ENCODE measurements at places on chromosomes 1 and 21.

GRCh38 chr21:44822484-44823178, 4.8 kb upstream of the SUMO3 start:
- no peak for DNase-seq

DNA sequence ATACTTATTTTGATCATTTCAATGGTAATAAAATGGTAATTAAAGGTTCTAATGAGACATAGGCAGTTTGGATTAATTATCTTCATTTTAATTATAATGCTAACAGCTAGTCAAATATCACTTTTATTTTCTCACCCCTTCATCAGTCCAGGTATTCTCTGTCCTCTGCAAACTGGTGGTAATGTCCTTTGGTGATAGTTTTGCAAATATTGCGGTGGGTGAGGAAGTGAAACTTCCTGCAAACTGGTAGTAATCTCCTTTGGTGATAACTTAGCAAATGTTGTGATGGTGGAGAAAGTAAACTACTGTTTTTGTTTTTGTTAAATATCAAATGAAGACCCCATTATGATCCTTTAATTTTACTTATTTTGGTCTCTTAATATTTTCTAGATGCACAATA, 209.0 kb downstream of the AMY1C start:
- DNase-seq: no peak

DNA sequence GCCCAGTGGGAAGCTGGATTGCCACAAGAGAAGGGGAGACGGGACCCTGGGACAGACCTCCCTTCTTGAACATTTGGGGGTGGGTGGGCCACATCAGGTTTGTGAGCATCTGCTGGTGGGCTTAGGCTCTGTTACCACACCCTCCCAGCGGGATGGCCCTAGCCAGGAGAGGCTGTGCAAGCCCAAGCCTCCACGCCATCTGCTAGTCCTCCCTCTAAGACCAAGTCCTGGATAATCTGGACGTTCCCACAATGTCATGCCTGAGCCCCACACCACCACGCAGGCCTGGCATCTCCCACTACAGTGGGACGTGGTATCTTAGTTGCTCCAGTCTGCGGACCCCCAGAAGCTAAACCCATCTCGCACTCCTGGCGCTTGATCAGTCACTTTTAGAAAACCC, 3.7 kb upstream of the IBA57 start:
- DNase-seq: no peak

DNA sequence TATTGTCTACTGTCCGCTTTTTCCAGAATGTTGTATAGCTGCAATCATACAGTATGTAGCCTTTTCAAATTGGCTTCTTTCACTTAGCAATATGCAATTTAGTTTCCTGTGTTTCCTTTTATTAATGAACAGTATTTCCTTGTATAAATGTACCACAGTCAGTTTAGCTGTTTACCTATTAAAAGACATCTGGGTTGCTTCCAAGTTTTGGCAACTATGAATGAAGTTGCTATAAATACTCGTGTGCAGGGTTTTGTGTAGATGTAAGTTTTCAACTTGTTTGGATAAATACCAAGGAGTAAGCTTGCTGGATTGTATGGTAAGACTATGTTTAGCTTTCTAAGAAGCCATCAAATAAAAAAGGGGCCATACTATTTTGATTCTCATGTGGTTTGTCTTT, 24.4 kb upstream of the KCNJ6 start:
- no peak for DNase-seq

DNA sequence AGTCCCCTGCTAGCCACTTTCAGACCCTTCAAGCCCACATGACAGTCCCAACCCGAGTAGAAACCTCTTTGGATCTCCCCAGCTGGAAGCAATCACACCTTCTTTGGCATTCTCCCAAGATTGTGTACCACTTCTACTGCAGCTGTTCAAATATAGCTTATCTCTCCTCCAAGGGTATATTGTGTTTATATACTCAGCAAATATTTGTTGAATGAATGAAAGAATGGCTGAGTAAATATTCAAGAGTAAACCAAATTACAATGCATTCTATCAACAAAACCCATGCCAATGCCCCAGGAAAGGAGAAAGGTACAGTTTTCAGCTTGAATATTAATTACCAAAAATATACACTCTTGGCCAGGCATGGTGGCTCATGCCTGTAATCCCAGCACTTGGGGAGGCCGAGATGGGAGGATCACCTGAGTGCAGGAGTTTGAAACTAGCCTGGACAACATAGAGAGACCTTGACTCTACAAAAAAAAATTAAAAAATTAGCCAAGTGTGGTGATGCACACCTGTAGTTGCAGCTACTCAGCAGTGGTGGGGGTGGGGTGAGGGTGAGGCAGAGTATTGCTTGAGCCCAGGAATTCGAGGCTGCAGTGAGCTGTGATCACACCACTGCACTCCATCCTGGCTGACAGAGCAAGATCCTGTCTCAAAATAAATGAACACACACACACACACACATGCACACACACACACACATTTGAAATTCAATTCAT, 68.5 kb downstream of the NIBAN1 start:
- no peak for DNase-seq

- no peak for DNase-seq
Observed at GRCh38 chr1:193411714-193412113, 225.3 kb upstream of the B3GALT2 start.

DNA sequence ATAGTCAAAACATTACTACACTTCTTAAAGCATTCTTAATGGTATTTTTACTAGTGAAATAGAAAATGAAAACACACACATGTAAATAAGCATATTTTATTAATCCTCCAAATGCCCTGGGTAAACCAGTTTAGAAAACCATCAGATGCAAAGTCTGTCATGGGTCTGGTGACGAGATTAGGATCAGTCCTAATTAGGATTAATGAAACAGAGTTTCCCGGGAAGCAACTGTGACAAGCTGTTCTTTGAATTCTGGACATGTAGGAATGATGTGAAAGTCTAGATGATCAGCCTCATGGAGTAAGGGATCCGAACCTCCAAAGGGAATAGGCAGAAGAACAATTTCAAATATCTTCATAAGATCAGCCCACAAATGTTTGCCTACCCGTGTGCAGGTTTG, 250.2 kb downstream of the KIF26B start:
- DNase-seq: no peak

GRCh38 chr1:193417945-193418744, 231.7 kb upstream of the B3GALT2 start:
- DNase-seq: no peak

DNA sequence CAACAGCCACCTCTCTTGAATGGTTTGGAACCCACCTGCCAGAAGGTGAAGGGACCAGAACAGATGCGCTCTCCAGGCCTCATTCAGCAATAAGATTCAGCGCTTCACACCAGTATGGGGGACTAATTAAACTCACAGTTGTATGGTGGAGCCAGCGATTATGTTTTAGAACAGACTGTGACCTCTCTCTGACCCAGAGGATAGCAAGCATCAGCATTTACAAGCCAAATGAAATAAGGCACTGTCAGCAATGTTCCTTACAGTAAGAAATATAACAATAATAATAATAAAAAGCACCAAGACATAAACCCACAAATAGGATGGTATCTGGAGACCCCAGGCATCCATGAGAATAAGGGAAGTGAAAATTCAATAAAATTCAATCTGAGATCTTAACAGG, 6.9 kb upstream of the CDC42BPA start:
- no peak for DNase-seq

GRCh38 chr1:27884006-27884954, 11.9 kb downstream of the THEMIS2 start:
- no peak for DNase-seq

DNA sequence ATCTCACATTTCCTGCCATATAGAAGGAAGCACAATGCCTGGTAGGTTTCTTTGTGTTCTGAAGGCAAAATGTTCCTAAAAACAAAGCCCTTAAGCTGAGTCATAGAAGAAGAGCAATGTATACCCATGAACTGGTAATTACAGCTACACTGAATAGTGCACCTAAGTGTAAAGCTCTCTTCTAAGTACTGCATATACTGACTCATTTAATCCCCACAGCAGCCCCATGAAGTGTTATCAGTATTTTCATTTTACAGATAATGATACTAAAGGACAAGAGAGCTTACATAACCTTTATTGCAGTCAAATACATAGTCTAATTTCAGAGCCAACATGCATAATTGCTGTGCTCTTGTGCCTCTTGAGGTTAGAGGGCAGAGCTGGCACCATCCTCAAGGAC, 239.9 kb downstream of the DPYD start:
- DNase-seq: no peak

GRCh38 chr1:76508871-76509270, 358.4 kb upstream of the ST6GALNAC5 start:
- no peak for DNase-seq

DNA sequence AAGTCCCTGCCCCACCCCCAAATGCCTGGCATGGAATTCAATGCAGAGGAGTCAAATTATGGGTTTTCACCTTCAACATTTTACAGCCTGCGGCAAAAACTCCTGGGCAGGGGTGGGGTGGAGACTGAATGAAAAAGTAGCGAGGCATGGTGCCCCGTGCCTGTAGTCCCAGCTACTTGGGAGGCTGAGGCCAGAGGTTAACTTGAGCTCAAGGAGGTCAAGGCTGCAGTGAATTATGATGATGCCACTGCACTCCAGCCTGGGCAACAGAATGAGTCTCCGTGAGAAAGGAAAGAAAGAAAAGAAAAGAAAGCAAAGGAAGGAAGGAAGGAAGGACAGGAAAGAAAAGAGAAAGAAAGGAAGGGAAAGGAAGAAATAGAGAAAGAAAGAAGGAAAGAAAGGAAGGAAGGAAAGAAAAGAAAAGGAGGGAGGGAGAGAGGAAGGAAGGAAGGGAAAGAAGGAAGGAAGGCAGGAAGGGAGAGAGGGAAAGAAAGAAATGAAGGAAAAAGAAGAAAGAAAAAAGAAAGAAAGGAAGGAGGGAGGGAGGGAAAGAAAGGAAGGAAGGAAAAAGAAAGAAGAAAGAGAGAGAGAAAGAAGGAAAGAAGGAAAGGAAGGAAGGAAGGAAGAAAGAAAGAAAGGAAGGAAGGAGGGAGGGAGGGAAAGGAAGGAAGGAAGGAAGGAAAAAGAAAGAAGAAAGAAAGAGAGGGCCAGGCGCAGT, 11.1 kb downstream of the LEMD1 start:
- no peak for DNase-seq

GRCh38 chr1:19341201-19342061, 29.3 kb downstream of the SLC66A1 start:
- peak; percentile 75 for DNase-seq

GRCh38 chr21:33411949-33412430, 8.8 kb downstream of the IFNGR2 start:
- DNase-seq: no peak

GRCh38 chr1:245051349-245052221, 103.2 kb upstream of the KIF26B start:
- DNase-seq: no peak

DNA sequence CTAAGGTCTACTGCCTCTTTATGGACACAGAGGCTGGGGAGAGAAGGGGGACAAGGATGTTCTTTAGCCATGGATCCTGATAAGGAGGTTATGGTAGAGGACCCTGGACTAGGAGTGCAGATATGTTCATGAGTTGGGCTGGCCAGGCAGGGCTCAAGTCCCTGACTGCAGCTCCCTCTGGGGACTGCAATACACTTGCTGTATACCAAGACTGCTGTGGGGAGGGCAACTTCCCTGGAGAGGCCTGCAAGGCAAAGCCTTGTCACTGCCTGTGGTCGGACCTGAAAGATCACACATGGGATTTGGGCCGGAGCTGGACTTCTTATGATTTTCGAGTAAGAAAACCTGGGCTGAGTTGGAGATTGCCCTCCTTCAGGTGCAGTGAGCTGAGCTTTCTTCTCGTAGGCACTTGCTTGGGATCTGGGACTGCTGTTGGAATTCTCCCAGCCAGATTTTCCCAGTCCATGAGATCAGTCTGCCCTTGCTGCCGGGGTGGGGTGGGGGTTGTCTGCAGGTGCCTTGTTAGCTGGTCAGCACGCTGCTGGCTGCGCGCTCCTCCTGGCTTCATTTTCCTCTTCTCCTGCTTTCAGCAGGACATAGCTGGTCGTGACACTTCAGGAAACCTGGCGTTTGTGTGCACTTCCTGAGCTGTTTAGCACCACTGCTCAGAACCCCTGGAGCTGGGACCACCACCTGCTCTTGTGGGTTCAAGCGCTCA, 49.0 kb upstream of the KCNJ6 start:
- no peak for DNase-seq

GRCh38 chr1:75092141-75092540, 42.0 kb upstream of the LHX8 start:
- no peak for DNase-seq

DNA sequence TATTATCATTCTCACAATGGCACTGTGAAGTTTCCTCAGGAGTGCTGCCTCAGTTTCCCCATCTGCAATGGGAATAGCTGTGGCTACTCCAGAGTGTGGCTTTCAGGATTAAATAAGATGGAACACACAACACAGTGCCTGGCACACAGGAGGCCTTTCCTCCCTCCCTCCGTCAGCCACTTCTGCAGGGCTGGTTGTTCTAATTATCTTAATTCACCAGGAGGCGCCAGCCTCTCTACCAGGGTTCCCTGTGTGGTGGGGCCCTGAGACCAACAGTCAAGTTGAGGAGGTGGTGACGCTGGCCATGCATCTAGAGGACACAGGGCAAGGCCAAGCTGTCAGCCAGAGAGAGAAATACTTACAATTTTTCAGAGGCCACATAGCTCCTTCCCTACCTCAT, 6.3 kb upstream of the FOXO6 start:
- DNase-seq: no peak

- DNase-seq: peak; percentile 32
Observed at GRCh38 chr1:39409055-39409816, 82.2 kb upstream of the BMP8A start.

DNA sequence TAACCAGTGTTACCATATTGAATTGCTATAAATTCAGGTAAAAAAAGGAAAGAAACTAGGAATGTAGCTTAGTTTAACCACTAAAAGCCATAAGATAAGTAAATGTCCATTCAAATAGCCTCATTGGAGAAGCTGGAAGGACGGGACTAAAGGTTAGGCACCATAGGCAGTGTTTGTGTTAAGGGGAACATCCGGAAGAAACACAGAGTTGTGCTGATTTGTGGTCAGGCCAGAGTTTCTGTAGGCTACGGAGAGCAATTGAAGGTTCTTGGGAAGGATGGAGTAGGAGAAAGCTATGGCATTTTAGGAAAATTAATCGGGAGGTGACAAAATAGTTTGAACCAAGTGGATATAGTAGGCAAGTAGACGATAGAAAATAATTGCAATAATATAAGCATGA, 1.3 kb upstream of the KCNJ10 start:
- DNase-seq: no peak

- no peak for DNase-seq
Observed at GRCh38 chr1:232274236-232274855, 355.6 kb downstream of the SIPA1L2 start.

DNA sequence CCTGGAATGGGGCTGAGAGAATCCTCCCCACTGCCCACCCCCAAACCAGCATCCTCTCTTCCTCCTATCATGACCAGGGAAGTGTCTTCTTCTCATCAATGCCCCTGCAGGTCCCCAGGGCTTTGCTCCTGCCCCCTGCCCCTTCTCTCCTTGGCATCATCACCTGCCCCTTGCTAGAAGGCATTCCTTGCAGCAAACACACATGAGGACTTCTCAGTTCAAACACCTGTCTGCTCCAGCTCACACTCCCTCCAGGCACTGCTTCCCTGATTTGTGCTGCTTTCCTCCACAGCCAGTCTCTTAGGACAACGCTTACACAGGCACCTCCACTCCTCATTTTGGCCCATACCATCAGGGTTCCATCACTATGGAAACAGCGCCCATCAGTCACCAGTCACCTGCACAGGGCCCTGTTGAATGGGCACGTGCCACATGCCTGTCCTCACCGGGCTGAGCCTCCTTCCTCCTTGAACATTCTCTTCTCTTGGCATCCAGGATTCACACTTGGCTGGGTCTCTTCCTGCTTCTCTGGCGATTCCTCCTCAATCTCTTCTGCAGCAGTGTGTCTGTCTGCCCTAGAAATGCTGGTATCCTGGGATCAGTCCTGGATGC, 81.9 kb upstream of the EDN2 start:
- no peak for DNase-seq
